ENCODE measurements at places on chromosomes 5 and 9.

- no peaks in the 10 kb centered on the region for H3K36me3 ChIP-seq
- peak overlapping the region; percentile 68 for H3K27ac ChIP-seq
- no peak overlapping the region for H3K4me3 ChIP-seq
- no peaks in the 10 kb centered on the region for H3K27me3 ChIP-seq
These were observed 7.2 kb upstream of the LCN2 start for GRCh38 chr9:128142061-128142460.

- DNase-seq = no peak
- H3K4me1 ChIP-seq = peaks cover 61% of the 10 kb centered on the region
- no peak overlapping the region for H3K4me3 ChIP-seq
These were observed 140.1 kb downstream of the FGF1 start for GRCh38 chr5:142545650-142546322.

GRCh38 chr9:27572566-27572917 lies 739 bp downstream of the C9orf72 start:
- H3K4me1 ChIP-seq = peaks cover 10% of the 10 kb centered on the region
- peak overlapping the region; percentile 87 for H3K4me3 ChIP-seq
- H3K36me3 ChIP-seq = no peaks in the 10 kb centered on the region
- no peaks in the 10 kb centered on the region for H3K27me3 ChIP-seq

DNA sequence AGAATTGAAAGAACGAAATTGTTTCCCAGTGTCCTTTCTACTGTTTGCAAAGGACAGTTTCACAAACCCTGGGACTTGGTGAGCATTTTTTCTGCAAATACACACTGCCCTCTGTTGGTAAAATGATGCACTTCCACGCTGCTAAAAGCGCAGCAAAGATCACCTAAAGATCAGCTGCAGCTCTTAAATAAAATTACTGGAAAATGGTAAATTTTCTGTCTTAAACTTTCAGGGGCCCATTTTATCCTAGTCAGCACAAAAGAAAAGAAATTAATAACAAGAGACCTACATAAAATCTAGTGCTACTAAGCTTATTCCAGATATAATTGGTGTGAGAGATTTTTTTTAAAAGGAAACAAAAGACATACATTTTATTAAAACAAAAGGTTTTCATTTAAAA lies 566.0 kb downstream of the CAAP1 start:
- H3K36me3 ChIP-seq = no peaks in the 10 kb centered on the region
- H3K27me3 ChIP-seq = peaks cover 7% of the 10 kb centered on the region
- no peaks in the 10 kb centered on the region for H3K4me1 ChIP-seq
- H3K27ac ChIP-seq = no peak overlapping the region
- DNase-seq = peak; percentile 4

- no peak for DNase-seq
- H3K4me1 ChIP-seq = no peaks in the 10 kb centered on the region
- no peaks in the 10 kb centered on the region for H3K36me3 ChIP-seq
- H3K27me3 ChIP-seq = no peaks in the 10 kb centered on the region
- no peak overlapping the region for H3K4me3 ChIP-seq
- no peak overlapping the region for H3K27ac ChIP-seq
These were observed 51.3 kb upstream of the SUB1 start for GRCh38 chr5:32534041-32534440.

GRCh38 chr9:21984101-21984500 lies 10.1 kb downstream of the CDKN2A start:
- H3K27ac ChIP-seq = no peak overlapping the region
- peaks cover 5% of the 10 kb centered on the region for H3K4me1 ChIP-seq
- no peak overlapping the region for H3K4me3 ChIP-seq
- H3K36me3 ChIP-seq = no peaks in the 10 kb centered on the region

DNA sequence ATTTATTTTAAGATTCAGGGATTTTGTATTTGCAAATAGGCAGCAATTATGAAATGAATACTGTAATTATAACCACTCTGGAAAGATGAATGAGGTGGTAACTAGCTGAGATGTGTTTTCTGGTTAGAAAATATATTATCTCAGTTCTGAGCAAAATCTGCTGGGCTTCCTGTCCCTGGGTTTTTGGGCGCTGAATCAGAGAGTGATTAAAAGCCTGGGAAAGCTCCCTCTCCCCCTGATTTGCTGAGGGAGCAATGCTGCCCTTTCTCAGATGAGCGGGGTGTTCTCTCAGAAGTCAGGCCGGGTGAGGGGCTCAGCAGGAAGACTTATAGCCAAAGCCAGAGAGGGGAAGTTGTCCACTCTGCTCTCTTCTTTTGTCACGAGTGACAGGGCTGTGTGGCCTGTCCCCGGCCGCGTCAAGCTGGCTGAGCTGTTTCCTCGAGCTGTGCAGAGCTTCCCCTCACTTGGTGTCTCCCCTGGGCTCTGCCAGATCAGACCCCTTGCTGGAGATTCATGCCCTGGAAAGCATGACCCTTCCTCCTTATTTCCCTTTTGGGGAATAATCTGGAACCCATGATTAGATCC lies 39.8 kb upstream of the PITX1 start:
- no peaks in the 10 kb centered on the region for H3K4me1 ChIP-seq
- peaks cover 12% of the 10 kb centered on the region for H3K27me3 ChIP-seq
- no peaks in the 10 kb centered on the region for H3K36me3 ChIP-seq
- no peak overlapping the region for H3K27ac ChIP-seq
- H3K4me3 ChIP-seq = no peak overlapping the region

DNA sequence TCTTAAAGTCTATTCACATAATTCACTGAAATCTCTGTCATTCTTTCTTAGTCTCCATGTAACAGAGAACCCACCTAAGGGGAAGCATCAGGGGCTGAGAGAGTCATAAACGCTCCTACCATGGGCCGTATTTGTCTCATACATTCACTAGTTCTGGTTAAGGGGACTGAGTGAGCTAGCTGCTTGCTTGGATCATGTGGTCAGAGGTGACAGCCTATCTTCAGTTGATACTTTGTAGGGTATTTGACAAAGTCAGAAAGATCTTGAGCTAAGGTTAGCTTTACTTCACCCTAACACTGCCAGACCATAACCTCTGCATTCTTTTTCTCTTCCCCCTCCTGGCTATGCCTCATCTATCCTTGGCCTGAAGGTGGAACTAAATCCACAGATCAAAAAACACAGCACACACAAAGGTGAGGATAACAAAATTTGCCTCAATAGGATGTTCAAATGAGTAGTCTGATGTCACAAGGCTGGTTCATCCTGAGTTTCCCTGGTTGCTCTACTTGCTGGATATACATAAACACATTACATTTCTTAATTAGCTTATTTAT lies 66.5 kb downstream of the MARCHF3 start:
- no peak overlapping the region for H3K27ac ChIP-seq
- no peak for DNase-seq
- no peak overlapping the region for H3K4me3 ChIP-seq
- H3K36me3 ChIP-seq = no peaks in the 10 kb centered on the region
- no peaks in the 10 kb centered on the region for H3K27me3 ChIP-seq
- H3K4me1 ChIP-seq = peaks cover 24% of the 10 kb centered on the region

DNA sequence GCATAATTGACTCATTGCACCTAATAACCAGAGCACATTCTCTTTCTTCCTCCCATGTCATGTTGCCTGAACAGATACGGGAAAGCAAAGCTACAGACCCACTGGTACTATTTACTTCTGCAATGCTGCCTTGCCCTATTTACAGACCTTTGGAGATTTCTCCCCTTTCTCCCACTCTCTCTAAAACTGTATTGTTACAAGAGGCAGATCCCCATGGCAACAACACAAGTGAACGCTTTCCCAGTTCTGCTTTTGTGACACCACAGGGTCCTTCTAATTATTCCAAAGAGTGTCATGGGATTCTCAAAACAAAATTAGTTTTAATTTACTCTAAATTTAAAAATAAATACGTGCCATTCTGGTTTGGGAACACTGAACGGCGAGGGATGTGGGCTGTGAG lies 104.7 kb downstream of the KCTD16 start:
- H3K36me3 ChIP-seq = no peaks in the 10 kb centered on the region
- H3K27ac ChIP-seq = no peak overlapping the region
- no peaks in the 10 kb centered on the region for H3K27me3 ChIP-seq
- no peak overlapping the region for H3K4me3 ChIP-seq
- no peaks in the 10 kb centered on the region for H3K4me1 ChIP-seq

GRCh38 chr9:113221800-113222481 lies 597 bp downstream of the SLC31A1 start:
- no peak for DNase-seq
- no peaks in the 10 kb centered on the region for H3K36me3 ChIP-seq
- H3K27me3 ChIP-seq = no peaks in the 10 kb centered on the region

DNA sequence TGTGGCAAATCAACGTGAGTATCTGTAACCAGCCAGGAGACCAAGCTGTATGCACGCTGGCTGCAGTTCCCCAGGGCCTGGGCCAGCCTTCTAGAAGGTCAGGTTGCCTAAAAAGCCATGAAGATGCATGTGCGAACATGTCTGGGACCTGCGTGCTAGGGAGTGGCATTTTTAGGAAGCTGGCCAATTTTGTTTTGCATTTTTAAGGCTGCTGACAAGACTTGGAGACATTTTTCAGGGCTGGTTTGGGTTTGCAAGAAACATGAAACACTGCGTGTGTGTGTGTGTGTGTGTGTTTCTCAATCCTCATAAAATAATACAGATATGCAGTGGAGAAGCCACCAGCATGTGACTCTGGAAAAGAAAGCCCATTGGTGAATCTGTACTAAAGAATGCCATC lies 5.1 kb downstream of the TGFBI start:
- no peak for DNase-seq
- H3K4me3 ChIP-seq = no peak overlapping the region
- no peaks in the 10 kb centered on the region for H3K27me3 ChIP-seq

GRCh38 chr9:91334053-91334452 lies 27.7 kb downstream of the AUH start:
- H3K4me3 ChIP-seq = no peak overlapping the region
- H3K27ac ChIP-seq = no peak overlapping the region
- H3K36me3 ChIP-seq = peaks cover 9% of the 10 kb centered on the region
- H3K27me3 ChIP-seq = no peaks in the 10 kb centered on the region
- DNase-seq = no peak

DNA sequence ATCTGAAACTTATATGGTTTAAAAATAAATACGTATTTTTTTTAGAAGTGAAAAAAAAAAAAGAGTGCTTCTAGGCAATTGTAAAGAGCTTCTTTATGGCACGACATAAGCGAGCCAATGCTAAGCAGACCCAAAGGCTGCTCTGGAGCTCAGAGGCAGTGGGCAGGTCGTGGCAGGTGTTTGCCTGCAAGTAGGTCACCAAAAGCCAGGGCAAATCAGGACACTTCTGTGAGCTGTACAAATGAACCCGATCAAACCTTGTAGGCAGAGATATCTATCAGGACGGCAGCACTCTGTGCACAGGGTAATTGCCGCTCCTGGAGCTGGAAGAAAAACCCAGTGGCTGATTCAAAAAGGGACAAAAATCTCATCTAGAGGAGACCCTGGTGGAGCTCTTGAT lies 75.9 kb downstream of the IRX2 start:
- no peak overlapping the region for H3K4me3 ChIP-seq
- no peaks in the 10 kb centered on the region for H3K36me3 ChIP-seq
- no peaks in the 10 kb centered on the region for H3K4me1 ChIP-seq
- H3K27ac ChIP-seq = no peak overlapping the region
- no peaks in the 10 kb centered on the region for H3K27me3 ChIP-seq

DNA sequence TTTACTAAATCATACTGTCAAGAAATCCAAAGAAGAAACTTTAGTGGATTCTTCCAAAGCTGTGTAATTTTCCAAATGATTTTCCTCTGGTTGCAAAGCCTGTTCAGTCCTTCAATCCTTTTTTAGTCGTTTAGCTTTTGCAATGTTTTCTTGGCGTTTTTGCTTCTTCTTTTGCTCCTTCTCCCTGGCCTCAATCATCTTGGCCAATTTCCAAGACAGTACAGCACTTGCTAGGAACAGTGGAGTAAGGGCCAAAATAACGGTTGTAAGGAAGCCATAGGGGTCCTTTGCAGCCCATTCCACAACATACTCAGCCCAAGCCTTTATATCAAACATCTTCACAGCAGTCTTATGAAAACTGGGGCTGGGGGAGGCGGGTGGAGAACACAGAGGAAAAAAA lies 2.4 kb downstream of the SMIM15 start:
- no peak for DNase-seq
- H3K4me1 ChIP-seq = peaks cover 25% of the 10 kb centered on the region
- H3K27ac ChIP-seq = no peak overlapping the region
- no peaks in the 10 kb centered on the region for H3K27me3 ChIP-seq
- no peak overlapping the region for H3K4me3 ChIP-seq

GRCh38 chr9:6301858-6302257 lies 26.3 kb upstream of the TPD52L3 start:
- H3K27me3 ChIP-seq = no peaks in the 10 kb centered on the region
- DNase-seq = no peak
- H3K4me3 ChIP-seq = no peak overlapping the region
- H3K4me1 ChIP-seq = no peaks in the 10 kb centered on the region
- H3K27ac ChIP-seq = no peak overlapping the region

- no peak overlapping the region for H3K27ac ChIP-seq
- H3K36me3 ChIP-seq = no peaks in the 10 kb centered on the region
- no peak for DNase-seq
- H3K27me3 ChIP-seq = no peaks in the 10 kb centered on the region
- H3K4me3 ChIP-seq = no peak overlapping the region
These were observed 529.6 kb downstream of the PSAT1 start for GRCh38 chr9:78826527-78826926.

Measured in heart right ventricle (tissue), 16 donors.